ENCODE measurements at places on chromosomes 7 and 10.

- no peak for DNase-seq
These were observed 24.7 kb downstream of the IL2RA start for GRCh38 chr10:6037422-6037821.

DNA sequence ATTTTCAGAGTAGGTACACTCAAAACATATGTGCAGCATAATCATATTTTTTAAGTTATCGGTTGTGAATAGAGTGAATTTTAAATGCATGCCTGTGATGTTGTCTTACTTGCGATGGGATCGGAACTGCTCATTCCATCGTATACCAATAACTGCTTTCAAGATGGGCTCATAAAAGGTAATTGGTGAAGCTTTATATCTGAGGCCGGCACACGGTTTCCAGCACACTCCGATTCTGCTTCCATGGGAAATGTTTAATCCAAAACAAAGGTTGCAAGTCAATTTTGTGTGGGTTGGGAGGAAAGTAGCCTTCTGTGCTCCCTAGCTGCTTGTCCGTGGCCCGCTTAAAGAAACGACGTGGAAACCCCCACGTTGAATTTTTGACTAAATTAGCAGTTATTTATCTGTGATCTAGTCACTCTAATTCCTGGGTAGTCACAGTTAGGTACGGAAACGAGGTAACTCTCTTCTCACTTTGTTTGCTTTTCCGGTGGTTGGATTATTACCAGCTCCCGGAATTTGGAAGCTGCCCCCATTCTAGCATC is 10.1 kb upstream of the CELF2 start:
- DNase-seq = no peak

- DNase-seq = peak; percentile 59
These were observed 31.9 kb downstream of the MRC1 start for GRCh38 chr10:17841050-17841449.

DNA sequence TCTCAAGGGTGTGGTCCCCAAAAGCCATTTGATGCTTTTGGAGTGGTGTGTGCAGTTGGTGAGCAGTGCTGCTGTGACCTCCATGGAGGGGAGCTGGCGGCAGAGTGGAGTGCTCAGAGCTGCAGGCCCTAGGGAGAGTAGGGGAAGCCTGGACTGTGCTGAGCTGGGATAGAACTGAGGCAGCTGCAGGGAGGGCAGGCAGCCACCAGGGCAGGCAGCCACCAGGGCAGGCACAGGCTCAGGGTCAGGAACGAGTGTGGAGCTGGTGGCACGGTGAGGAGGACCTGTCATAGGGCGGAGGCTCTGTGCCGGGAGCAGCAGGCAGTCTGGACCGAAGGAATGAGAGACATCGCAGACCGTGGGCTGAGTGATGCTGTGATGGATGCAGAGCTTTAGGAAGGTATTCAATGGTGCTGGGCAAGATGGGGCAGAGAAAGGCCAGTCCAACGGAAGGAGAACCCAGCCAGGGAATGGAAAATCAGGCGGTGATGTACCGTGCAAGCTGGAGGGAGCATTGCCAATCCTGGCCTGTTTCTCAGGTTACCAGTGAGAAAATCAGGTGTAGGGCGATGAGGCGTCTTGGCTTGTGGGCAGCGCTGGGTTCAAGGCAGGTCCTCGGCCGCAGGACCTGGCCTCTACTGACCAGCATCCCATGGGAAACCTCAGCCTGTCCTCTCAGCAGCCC is 152.6 kb downstream of the CAMK1D start:
- DNase-seq = no peak

- DNase-seq = no peak
These were observed 55.3 kb upstream of the SDK1 start for GRCh38 chr7:3245721-3246120.

GRCh38 chr7:95391761-95392160 is 4.4 kb downstream of the PON3 start:
- DNase-seq = no peak

DNA sequence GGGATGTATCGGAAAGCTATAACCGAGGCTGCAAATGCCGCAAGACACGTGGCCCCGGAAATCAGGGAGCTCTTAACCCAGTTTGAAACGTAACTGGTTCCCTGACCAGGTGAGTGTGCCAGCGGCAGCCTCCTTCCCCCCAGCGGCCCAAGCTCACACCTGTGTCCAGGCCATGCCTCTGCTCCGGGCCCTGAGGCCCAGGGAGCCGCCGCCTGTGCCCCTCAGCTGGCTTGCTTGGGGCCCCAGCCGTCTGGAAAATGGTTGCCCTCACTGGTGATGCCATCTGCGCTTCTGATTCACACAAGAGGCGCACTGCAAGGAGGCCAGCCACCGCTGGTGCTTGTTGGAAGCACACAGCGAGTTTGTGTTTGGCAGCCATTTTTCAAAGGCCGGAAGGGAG is 9.2 kb downstream of the PWWP2B start:
- DNase-seq = no peak

- peak; percentile 17 for DNase-seq
These were observed 146.1 kb upstream of the TCF7L2 start for GRCh38 chr10:112803961-112804401.

DNA sequence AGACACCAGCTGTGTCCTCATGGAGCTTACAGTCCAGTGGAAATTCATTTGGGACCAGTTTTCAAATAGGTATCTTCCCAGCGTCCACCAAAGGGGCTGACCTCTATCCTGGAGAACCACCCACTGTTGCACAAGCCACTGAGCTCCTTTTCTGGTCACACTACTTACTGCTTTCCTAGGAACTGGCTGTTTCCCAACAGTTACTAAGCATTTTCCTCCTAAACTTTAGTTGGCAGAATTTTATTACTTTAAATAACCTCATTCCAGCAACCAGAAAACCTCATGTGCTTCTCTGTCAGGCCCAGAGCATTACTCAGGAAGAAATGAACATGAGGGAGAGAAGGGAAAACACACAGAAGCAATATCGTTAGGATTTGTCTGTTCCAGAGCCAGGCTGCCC is 183.1 kb downstream of the GPAM start:
- DNase-seq = no peak

GRCh38 chr7:102292813-102293798 is 6.4 kb downstream of the SH2B2 start:
- no peak for DNase-seq

- no peak for DNase-seq
These were observed 56.6 kb upstream of the CPXM2 start for GRCh38 chr10:123948030-123948823.

DNA sequence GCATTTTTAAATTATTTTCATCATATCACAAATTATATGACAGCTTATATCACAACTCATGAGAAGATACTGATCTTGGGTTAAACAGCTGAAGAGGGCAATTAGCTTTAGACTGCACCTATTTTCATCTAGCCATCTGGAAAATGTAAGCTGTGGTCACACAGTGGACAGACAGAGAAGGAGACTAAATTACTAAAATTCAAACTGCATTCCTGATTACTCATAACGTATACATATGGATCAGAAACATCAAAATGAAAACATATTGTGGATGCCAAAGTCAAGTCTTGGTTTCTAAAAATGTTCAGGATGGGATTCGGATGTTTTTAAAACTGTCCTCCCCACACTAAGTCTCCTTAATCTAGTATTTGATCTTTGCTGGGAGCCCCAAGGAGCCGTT is 6.6 kb downstream of the BBIP1 start:
- no peak for DNase-seq

- no peak for DNase-seq
These were observed 119.5 kb downstream of the SPDYE5 start for GRCh38 chr7:75611557-75612178.

GRCh38 chr10:63437116-63437949 is 28.4 kb downstream of the JMJD1C start:
- DNase-seq = peak; percentile 53

DNA sequence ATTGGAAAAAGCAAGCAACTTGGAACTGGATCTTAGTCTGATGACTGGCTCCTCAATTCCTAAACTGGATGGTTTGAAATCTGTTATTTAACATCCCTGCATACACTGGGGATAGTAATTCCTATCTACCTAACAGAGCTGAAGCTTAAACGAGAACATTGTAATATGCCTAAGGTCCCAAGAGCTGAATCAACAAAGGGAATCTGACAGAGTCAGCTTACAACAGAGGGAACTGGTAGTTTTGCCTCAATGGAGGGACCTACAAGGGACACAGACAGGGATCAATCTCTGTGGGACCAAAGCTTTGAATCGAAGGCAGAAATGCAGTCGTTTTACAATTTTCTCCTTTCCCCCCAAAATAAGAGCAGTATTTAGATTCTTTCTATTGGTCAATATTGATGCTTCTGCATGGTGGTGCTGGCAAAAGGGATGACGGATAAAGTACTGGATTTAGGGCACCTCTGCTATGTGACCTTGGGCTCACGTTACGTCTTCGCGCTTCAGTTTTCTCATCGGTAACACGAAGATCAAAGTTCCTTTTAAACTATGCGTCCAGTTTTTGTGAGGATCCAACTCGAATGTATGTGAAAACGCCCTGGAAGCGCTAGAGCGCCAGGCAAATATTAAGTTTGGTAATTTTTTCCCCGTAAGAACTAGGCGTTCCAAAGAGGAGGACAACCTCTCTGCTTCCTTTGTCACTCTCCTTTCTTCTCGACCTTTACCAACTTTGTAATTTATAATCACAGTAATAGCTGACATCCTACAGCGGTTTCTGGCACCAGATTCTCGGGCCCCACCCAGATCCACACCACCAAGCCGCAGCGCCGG is 1.1 kb downstream of the ACTR1A start:
- DNase-seq = no peak

- no peak for DNase-seq
These were observed 37.0 kb downstream of the WNT2 start for GRCh38 chr7:117285826-117286225.

DNA sequence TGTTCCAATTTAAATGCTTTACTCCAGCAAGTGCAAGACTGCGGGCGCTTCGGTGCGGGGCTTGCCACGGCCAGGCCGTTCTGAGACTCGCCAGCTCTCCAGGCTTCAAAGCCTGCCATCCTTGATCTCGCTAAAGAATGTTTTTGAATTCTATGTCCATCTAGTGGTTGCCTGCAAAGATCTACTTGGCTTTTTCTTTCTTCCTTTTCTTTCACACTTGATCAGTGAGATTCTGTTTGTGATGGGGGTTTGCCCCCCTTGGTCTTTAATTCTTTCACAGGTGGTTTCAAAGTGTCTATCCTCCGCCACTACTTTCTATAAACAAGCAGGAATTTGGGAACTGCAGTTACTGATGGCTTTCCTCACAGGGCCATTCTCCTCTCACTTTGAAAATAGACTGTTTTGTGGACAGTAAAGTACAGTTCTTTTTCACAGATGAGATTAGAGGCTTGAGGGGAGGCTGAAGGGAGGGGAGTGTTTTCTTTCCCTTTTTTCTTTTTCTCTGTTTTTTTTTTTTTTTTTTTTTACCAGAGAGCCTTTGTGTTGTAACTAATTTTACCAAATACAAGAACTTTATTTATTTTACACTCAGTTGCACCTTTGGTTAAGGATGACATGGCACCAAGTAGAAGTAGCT is 15.2 kb upstream of the FBXW4 start:
- DNase-seq = no peak

DNA sequence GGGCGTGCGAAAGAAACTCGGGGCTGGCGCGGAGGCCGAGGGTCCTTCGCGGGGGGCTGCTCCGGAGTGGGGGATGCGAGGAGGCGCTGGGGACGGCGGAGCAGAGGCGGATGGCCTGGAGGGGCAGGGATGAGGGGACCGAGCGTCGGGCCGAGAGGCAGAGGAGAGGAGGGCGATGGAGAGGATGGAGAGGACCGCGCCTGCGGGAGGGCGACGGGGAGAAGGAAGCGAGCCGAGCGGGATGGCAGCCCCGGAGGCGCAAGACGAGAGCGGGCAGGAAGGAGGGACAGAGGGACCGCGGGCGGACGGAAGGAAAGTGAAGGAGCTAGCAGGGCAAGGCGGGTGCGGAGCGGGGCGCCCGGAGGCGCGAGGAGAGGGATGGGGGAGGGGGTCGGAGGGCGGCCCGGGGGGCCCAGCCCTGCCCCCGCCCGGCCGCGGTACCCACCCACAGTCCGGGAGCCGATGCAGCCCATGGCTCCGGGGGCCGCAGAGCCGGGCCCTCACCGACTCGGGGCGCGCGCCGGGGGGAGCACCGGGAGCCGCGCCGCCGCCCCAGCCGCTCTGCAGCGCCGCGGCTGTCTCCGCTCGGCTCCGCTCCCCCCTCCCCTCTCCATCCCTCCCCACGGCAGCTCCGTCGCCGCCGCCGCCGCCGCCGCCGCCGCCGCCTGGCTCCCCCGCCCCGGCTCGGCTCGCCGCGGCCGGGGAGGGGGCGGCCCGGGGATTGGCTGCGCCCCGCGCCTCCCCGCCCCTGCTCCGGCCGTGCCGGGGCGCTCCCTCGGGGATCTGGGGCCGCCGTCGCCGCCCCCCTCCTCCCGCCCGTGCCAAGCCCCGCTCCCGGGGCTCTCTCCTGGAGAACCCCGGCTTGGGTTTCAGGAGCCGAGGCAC is at the start of gene FAM131B:
FAM131B (minus strand) TSS at position 583 of the 885 bp plus-strand sequence; CDS start at position 473, 110 bp downstream.
- DNase-seq = no peak

DNA sequence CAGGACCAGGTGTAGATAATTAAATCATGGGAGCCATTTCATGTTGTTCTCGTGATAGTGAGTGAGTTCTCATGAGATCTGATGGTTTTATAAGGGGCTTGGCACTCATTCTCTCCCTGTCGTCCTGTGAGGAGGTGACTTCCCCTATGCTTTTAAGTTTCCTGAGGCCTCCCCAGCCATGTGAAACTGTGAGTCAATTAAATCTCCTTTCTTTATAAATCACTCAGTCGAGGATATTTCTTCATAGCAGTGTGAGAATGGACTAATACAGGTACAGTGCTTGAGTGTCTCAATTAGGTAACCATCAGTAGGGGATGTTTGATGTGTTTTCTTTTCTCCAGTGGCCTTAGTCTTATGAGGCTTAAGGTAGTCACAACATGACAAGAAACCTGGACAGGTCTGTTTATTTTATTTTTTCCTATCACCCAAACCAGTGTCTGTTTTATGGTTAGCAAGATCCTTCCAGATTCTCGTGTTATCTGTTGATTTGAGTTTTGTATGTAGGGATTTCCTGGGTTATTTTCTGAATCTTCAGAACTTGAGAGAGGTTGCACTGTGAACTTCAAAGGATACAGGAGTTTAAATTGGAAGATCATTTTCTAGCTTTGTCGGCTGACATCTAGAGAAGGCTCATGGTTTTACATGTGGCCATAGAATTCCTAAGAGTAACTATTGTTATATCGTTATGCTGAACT is 32.1 kb downstream of the UMAD1 start:
- no peak for DNase-seq

GRCh38 chr7:131238347-131238931 is 89.2 kb upstream of the MKLN1 start:
- DNase-seq = peak; percentile 50

GRCh38 chr7:36203071-36203790 is 50.2 kb downstream of the EEPD1 start:
- no peak for DNase-seq

GRCh38 chr10:34540492-34540891 is 274.6 kb downstream of the PARD3 start:
- no peak for DNase-seq

DNA sequence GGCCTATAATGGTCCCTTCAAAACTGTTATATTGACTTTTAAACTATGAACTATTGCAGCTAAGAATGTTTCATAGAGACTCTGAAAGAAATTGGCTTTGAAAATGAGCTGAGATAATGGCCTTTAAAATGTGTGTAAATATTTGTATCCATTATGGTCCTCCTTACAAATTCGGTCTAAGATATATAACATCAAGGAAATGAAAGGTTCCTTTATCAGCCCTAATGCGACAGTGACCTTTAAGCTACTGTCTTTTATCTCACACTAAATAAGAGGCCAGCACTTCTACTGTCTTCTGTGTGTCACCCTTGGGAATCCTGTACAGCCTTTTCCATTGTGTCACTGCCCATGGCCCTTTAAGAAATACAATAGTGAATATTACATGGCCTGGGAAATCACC is 19.5 kb downstream of the COL28A1 start:
- DNase-seq = no peak

GRCh38 chr10:17216217-17216900 is 11.7 kb upstream of the VIM start:
- peak; percentile 93 for DNase-seq

- DNase-seq = no peak
These were observed 149.6 kb upstream of the TCERG1L start for GRCh38 chr10:131461093-131461492.

Measured in epithelial cell of esophagus (primary cell).